ENCODE measurements at places on chromosomes 5 and 9. TPM values are rescaled to one million over a fixed set of nuclear protein-coding genes. Genes with fewer than 3 reads are reported as not detected.

The KIAA1191 gene
- total RNA-seq = 95.3 TPM

The PCDHB14 gene
- total RNA-seq = 4.8 TPM

DNA sequence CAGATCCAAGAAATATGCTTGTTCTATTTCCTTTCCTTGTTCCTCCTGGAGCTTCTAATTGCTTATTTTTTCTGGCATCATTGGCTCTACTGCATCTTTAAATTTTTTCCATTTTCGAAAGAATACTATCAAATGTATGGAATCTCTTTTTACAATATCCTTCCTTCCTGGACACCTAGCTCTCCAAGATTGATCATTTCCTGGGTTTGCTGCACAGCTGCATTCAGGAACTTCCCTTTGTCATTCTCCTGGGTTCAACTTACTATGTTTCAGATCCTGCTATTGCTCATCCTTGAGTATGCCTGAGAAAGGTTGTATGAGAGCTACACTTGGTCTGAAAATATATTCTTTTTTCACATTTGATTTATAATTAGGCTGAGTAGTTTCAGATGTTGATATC, 73.7 kb upstream of the ERCC6L2 start:
- H3K27me3 ChIP-seq = no peaks in the 10 kb centered on the region
- no peak overlapping the region for H3K27ac ChIP-seq
- DNase-seq = no peak
- H3K4me1 ChIP-seq = no peaks in the 10 kb centered on the region
- no peaks in the 10 kb centered on the region for H3K36me3 ChIP-seq

DNA sequence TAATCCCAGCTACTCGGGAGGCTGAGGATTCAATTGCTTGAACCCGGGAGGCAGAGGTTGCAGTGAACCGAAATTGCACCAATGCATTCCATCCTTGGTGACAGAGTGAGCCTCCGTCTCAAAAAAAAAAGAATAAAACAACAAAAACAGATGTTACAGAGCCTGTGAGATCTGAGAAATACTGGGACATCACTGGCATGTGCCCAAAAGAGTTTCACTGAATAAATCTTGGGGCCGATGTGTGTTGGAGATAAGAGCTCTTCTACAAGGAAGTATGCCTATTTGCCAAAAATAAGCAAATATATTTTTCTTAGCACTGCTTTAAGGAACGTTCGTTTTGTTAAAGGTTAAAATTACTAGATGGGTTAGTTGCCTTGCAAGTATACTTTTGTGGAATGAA, 55.1 kb downstream of the KIAA1958 start:
- no peaks in the 10 kb centered on the region for H3K27me3 ChIP-seq
- H3K36me3 ChIP-seq = no peaks in the 10 kb centered on the region
- no peak overlapping the region for H3K27ac ChIP-seq
- peaks cover 15% of the 10 kb centered on the region for H3K4me1 ChIP-seq

GRCh38 chr5:31720811-31721345, 81.9 kb downstream of the PDZD2 start:
- DNase-seq = no peak
- peaks cover 2% of the 10 kb centered on the region for H3K4me1 ChIP-seq
- no peaks in the 10 kb centered on the region for H3K27me3 ChIP-seq
- H3K4me3 ChIP-seq = no peak overlapping the region
- no peaks in the 10 kb centered on the region for H3K36me3 ChIP-seq
- no peak overlapping the region for H3K27ac ChIP-seq
